Neural cell (in vitro differentiated cells): ENCODE measurements at places on chromosomes 5 and 9. TPM values are rescaled to one million over a fixed set of nuclear protein-coding genes. Genes with fewer than 3 reads are reported as not detected.

The C9 gene
- polyA plus RNA-seq = not detected in 2 replicates

The ELOVL7 gene
- 2.7 and 3.9 TPM in 2 replicates for polyA plus RNA-seq

The SHC3 gene
- polyA plus RNA-seq = 20.1 and 22.9 TPM in 2 replicates

The PCDHGB6 gene
- 29.2 and 34.4 TPM in 2 replicates for polyA plus RNA-seq

The STOML2 gene
- polyA plus RNA-seq = 98.3 and 98.5 TPM in 2 replicates

The HTR4 gene
- polyA plus RNA-seq = 0.24 TPM in 1 of 2 replicates, not detected in the other

The PLEKHG4B gene
- polyA plus RNA-seq = 0.32 and 0.78 TPM in 2 replicates

The RPL12 gene
- polyA plus RNA-seq = 839 and 862 TPM in 2 replicates

The IFNB1 gene
- not detected in 2 replicates for polyA plus RNA-seq

The GGTA1 gene
- polyA plus RNA-seq = not detected in 2 replicates

The CAMK2A gene
- 61.7 and 73.9 TPM in 2 replicates for polyA plus RNA-seq

The PTGES gene
- 0.63 and 1.2 TPM in 2 replicates for polyA plus RNA-seq

The SLCO6A1 gene
- polyA plus RNA-seq = not detected in 2 replicates

The PCDHB6 gene
- polyA plus RNA-seq = 1.6 and 1.7 TPM in 2 replicates

The ARL14EPL gene
- 0.24 TPM in 1 of 2 replicates, not detected in the other for polyA plus RNA-seq

The POU4F3 gene
- 0.15 and 0.22 TPM in 2 replicates for polyA plus RNA-seq

The SCAMP1 gene
- polyA plus RNA-seq = 156 and 180 TPM in 2 replicates

The KIF12 gene
- polyA plus RNA-seq = 0.14 TPM in 1 of 2 replicates, not detected in the other

The HBEGF gene
- 6.7 and 9.8 TPM in 2 replicates for polyA plus RNA-seq

The IRX4 gene
- polyA plus RNA-seq = not detected in 2 replicates

The SPAG8 gene
- 2.9 and 4.2 TPM in 2 replicates for polyA plus RNA-seq

The ZBED3 gene
- polyA plus RNA-seq = 0.56 and 5.0 TPM in 2 replicates

The SPOCK1 gene
- polyA plus RNA-seq = 30.9 and 33.6 TPM in 2 replicates

The CXCL14 gene
- 1.1 TPM in 1 of 2 replicates, not detected in the other for polyA plus RNA-seq

The SLC4A9 gene
- not detected in 2 replicates for polyA plus RNA-seq

The STC2 gene
- 0.09 and 0.26 TPM in 2 replicates for polyA plus RNA-seq

The FAM81B gene
- not detected in 2 replicates for polyA plus RNA-seq

The PCDHGC5 gene
- 0.51 and 0.54 TPM in 2 replicates for polyA plus RNA-seq

The HNRNPK gene
- polyA plus RNA-seq = 1,053 and 1,061 TPM in 2 replicates

The FAM200C gene
- polyA plus RNA-seq = 21.6 and 22.6 TPM in 2 replicates

The CPEB4 gene
- 37.9 and 42.2 TPM in 2 replicates for polyA plus RNA-seq

The PAPPA gene
- polyA plus RNA-seq = 0.40 and 0.41 TPM in 2 replicates

The FUT7 gene
- polyA plus RNA-seq = 0.56 and 0.69 TPM in 2 replicates

The LIFR gene
- 5.8 and 6.1 TPM in 2 replicates for polyA plus RNA-seq

The CNTNAP3 gene
- 5.4 and 7.6 TPM in 2 replicates for polyA plus RNA-seq

The DDX4 gene
- polyA plus RNA-seq = 0.43 and 0.54 TPM in 2 replicates

The RAD1 gene
- 27.0 and 37.2 TPM in 2 replicates for polyA plus RNA-seq

The HNRNPA0 gene
- 73.7 and 80.3 TPM in 2 replicates for polyA plus RNA-seq

The NPR2 gene
- 3.1 and 9.6 TPM in 2 replicates for polyA plus RNA-seq

The ANKRD18B gene
- 2.2 TPM in 1 of 2 replicates, not detected in the other for polyA plus RNA-seq

The LAMC3 gene
- polyA plus RNA-seq = 0.04 TPM in 1 of 2 replicates, not detected in the other

The GNA14 gene
- polyA plus RNA-seq = 0.40 and 1.1 TPM in 2 replicates
